Activated naive CD4-positive, alpha-beta T cell treated with Interleukin-2 at 50 U/mL for 16 hours (primary cell): ENCODE measurements at places on chromosomes 2 and 18.
A peak's percentile ranks its signal among the peaks of the same experiment; 100 is the strongest.

- no peak for DNase-seq
These were observed 104.6 kb downstream of the KLF7 start for GRCh38 chr2:207061181-207061580.

DNA sequence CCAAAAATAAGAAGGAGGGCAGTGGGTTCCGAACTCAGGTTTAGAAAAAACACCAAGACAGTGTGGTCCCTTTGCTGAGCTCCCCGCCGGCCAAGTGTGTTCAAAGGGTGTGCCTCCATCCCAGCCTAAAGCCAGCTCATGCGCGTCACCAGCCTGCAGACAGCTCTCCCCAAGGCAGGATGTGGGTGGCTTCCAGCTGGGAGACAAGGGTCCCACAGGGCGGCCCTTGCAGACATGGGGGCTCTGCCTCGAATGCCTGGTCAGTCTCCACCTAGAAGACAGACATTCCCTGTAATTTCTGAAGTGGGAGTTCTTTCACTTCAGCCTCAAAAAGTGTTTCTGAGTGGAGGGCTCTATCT is 135.8 kb upstream of the GPC1 start:
- DNase-seq, result no peak

- no peak for DNase-seq
These were observed 690.6 kb upstream of the SLC8A1 start for GRCh38 chr2:41142478-41142877.

DNA sequence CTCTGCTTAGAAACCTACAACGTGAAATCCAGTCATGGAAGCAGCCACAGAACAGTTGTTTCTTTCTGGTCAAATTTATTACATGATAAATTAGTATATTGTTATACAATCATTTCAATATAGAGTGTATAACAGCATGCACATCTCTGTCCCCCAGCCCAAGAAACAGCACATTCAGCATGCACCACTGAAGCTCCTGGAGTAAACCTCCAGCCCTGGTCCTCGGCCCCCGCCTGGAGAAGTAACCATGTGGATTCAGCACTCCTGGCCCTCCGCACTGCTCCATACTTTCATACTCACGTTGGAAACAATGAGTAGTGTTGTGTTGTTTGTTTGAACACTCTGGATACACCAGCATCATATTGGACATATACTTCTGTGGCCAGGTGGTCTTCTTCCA is 15.3 kb upstream of the ID2 start:
- no peak for DNase-seq

GRCh38 chr2:219559156-219559915 is 12.0 kb downstream of the OBSL1 start:
- DNase-seq, result no peak

DNA sequence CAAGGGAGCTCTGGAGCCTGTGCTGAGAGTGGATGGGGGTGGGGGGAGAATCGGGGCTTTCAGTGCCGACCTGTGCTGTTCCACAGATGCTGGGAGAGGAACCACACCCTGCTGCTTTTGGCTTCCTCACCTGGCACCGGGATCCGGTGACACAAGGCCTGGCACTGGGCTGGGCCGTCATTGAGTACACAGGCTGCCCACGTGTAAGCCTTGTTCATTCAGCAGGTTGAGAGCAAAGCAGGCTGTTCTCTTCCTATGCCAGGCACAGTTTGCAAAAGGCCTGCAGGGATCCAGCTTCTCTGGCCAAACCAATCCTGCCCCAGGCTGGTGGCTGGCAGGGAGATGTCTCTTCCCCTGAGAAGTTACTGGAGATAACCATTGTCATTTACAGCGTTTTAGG is 17.1 kb downstream of the TRIB2 start:
- no peak for DNase-seq

- DNase-seq, result no peak
These were observed 323.1 kb downstream of the CTNNA2 start for GRCh38 chr2:79835911-79836310.

DNA sequence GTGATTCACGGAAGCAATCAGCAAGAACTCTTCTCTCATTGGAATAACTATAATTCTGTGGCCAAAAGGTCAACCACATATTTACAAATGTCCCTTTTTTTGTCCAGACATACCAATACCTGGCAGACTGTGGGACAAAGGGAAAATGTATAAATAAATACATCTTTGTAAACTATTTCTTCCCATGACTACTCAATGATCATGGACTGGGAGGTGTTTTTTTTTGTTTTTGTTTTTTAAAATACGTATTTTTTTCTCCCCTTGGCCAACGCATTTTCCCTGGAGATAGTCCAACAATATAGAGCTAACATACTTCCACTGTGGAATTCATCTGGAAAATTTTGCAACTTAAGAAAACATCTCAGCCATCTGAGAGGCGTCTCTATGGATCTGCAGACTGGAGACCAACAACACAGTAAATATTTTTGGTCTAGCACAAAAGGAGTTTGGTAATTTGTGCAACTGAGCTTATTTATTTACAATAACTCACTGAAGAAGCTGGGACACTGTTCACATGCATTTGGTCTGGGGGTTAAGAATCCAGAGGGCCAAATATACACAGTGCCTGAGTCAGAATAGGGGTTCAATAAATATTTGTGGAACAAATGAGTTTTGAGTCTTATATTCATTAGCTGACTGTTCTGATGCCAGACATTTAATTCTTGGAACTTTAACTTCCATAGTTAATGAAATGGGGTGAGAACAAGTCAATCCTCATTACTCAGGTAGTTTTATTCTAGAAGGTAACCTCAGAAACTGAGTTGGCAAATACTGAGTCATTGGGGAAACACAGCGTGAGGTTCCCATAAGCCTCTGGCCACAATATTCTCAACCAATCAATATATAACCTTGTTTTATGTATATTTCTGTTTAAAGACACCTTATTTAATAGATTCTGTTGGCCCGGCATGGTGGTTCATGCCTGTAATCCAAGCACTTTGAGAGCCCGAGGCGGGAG is 36.2 kb downstream of the CCBE1 start:
- no peak for DNase-seq

GRCh38 chr2:43270930-43271615 is 44.7 kb upstream of the ZFP36L2 start:
- no peak for DNase-seq

GRCh38 chr18:74896390-74896991 is 298.8 kb downstream of the ZNF407 start:
- peak; percentile 27 for DNase-seq

- no peak for DNase-seq
These were observed 91.0 kb downstream of the ADCYAP1 start for GRCh38 chr18:995629-996028.

DNA sequence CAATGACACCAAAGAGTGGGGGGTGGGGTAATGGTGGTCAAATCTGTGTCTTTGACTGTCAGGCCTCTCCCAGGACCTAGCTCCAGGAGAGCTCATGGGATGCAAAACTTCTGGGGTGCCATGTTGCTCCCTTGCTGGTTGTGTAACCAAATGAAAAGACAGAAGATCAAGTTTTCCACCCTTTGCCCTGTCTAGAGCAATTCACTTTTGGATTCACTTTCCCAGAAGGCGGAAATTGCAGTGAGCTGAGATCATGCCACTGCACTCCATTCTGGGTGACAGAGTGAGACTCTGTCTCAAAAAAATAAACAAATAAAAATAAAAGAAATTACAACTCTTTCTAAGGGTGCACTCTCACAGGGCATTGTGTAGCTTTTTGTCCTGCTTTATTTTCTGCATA is 34.9 kb upstream of the PLA2R1 start:
- no peak for DNase-seq

GRCh38 chr2:235149240-235149659 is 197.4 kb downstream of the SH3BP4 start:
- DNase-seq, result no peak

DNA sequence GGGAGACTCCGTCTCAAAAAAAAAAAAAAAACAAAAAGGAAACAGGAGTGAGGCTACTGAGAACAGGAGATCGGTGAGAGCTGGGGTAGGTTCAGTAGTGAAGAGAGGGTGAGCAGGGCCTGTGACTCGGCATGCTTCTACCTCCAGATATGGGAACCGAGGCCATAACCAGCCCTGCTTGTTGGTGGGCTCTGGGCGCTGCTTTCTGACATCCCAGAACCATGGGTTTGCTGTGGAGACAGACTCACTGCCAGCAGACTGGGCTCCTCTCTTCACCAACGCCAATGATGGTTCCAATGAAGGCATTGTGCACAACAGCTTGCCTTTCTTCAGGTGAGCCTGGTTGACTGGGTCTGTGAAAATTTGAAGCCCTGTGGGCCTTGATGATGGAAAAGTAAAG is 6.2 kb downstream of the CAD start:
- no peak for DNase-seq

DNA sequence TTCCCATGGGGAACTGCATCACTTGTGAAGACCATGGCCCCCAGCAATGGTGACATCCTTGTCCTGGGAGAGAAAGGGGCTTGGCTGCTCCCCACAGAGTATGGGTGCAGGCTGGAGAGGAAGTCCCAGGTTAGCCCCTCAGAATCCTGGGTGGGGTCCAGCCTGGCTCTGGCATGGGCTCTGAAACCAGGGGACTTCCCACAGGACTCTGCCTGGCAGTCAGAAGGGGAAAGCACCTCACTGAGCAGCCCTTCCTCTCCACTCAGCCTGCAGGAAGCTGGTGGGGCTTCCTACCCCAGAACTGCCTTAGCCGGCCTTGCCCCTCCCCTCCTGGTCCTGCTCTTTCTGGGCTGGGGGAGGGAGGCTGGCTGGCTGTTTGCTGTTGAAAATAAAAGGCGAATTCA is 3.7 kb downstream of the NEURL3 start:
- no peak for DNase-seq

- no peak for DNase-seq
These were observed 26.1 kb upstream of the ERCC3 start for GRCh38 chr2:127320067-127320466.

GRCh38 chr2:68043695-68044094 is 19.1 kb downstream of the C1D start:
- no peak for DNase-seq

DNA sequence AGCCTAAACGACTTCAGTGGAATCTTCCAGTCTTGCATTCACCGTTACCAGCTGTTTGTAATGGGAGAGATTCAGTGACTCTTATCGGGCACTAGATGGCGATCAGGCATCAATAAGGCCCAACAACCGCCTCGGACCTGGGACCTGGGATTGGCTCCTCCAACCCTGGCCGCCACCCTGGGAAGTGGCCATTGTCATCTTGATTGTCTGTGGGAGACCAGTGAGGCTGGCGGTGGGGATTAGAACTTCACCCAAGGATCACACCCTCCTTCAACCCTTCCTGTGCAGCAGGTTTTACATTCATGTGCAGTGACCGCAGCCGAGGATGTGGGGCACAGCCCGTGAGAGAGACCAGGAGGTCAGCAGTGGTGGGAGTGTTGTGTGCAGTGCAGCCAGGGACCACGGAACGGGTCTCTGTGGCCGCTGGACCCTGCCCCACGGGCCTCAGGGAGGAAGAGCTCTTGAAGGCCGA is 85.3 kb downstream of the SPP2 start:
- DNase-seq, result peak; percentile 43

DNA sequence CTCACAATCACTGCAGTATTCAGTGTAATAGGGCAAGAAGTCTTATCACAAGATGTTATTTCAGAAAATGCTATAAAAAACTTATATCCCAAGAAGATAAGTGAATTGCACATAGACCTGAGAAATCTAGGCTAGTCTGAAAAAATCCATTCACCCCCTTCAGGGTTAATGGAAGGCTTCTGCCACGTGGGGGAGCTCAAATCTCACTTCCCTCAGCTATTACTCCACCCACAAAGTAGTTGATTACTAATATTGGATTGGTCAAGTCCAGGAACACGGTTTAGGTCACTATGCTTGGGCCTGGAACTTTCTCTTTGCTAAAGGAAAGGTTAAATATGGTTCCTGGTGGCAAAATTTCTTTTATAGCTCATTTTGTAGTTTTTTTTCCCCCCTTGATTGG is 51.2 kb upstream of the ADAM23 start:
- peak; percentile 18 for DNase-seq

DNA sequence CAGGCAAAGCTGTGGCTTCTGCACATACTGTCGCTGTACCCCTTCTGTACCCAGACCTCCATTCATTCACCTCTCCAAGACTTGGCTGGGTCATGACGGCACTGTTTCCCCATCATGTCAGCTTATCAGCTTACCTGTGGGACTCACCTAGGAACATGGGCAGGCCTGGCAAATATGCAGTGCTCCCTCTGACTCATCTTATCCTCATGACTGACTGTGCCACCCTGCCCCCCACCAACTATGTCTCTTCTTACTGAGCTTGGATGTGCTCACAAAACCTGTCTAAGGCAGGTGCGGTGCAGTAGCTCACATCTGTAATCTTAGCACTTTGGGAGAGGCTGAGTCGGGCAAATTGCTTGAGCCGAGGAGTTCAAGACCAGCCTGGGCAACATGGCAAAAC is 152.4 kb downstream of the MGAT5 start:
- DNase-seq, result no peak

DNA sequence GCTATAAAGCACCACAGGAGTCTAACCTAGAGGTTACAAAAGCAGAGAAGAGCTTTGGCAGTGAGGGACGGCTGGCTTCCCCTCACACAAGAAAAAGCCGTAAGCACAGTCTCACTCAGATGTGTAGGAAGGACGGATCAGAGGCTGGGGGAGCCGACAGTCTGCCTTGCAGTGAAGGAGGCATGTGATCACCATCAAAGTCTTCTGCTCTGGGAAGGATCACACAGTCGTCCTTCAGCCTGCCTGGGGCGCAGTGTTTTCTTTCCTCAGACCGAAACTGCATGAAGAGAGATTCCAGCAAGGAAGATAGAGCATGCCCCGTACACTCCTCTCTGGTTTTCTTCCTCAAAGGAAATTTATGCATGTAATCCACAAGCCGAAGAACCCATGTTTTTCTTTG is 24.1 kb downstream of the GATA6 start:
- DNase-seq, result no peak

DNA sequence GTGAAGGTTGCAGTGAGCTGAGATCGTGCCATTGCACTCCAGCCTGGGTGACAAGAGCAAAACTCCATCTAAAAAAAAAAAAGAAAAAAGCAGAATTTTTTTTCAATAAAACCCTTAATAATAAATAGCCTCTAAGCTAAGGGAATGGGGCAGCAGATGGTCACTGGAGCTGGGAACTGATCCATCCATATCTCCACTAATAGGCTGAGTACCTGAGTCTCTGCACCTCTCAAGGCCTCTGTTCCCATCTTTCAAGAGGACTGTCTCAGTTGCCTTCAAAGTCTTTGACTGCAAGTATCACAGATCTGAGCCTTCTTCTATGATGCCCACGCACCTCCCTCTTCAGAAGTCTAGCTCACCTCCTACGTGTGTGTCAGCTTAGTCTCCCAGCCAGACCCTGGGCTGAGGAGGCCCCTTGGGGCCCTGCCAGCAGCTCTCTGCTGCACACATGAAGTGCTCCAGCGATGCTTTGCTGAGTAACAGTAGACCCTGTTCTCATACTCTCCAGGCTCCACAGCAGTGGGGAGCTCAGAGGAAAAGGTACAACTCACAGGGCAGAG is 32.9 kb downstream of the ST8SIA5 start:
- no peak for DNase-seq

DNA sequence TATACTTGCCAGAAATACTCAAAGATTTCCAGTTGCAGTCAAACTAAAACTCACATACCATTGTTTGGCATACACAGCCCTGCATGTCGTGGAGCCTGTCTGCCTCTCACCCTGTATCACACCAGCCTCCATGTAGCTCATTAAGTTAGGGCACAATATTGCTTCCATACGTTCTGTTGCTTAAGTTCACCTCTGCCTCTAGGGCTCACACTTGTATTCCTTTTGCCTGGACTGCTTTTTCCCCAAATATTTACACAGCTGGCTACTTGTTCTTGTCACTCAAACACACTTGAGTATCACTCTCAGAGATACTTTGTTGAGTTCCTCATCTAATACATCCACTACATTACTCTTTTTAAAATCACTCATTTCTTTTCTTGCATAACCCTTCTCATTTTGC is 83.1 kb downstream of the PTH2R start:
- DNase-seq, result no peak
